Right lobe of liver (tissue), 6 donors: ENCODE measurements at places on chromosomes 2 and 18. TPM values are rescaled to one million over a fixed set of nuclear protein-coding genes. Genes with fewer than 3 reads are reported as not detected.

- no peak for DNase-seq
These were observed 80.5 kb downstream of the GALNT14 start for GRCh38 chr2:31057691-31058090.

DNA sequence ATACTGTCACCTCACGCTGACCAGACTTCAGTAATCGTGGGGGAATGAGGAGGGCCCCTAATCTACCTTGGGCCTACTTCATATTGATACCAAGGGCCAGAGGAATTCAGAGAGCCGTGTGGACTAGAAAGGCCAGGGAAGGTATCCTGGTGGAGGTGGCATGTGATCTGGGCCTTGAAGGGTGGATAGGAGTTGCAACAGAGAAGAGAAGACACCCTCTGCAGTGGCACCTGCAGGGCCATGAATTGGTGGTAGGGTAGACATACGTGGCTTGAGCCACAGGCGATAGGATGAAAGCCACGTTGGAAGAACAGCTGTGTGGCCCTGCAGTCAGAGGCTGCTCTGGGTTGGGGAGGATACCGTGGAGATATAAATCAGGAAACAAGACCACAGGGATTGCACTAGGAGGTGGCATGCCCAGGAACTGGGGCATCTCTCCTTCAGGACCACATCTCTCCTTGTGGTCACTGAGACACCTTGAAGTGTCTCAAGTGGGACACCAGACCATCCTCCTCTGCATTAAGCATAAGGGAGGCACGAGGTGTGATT is 141.4 kb downstream of the CYP26B1 start:
- DNase-seq: no peak

LOXHD1 gene
- not detected for total RNA-seq

- no peak for DNase-seq
These were observed 258.7 kb downstream of the LRP1B start for GRCh38 chr2:141871913-141872634.

GRCh38 chr2:156156580-156156979 is 175.9 kb downstream of the NR4A2 start:
- no peak for DNase-seq

EPAS1 gene
- 172 TPM for total RNA-seq

DNA sequence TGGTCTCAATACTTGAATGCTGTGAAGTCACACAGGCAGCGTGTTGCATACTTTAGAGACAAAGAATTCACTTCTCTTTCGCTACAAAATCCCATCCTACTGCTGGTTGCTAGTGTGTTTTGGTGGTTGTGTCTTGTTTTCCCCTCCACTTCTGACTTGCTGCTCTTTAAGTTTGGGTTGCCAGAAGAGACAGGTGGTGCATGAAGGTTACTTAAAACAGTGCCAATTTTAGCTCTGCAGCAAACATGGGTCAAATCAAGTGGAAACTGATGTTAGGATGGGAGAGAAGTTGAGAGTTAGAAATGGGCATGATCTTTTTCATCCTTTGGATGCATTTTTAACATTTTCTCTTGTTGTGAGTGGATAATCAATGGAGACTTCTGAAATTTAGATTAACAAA is 136.2 kb upstream of the KCNH7 start:
- no peak for DNase-seq

- no peak for DNase-seq
These were observed 409.8 kb upstream of the SMIM21 start for GRCh38 chr18:75837316-75837715.

DNA sequence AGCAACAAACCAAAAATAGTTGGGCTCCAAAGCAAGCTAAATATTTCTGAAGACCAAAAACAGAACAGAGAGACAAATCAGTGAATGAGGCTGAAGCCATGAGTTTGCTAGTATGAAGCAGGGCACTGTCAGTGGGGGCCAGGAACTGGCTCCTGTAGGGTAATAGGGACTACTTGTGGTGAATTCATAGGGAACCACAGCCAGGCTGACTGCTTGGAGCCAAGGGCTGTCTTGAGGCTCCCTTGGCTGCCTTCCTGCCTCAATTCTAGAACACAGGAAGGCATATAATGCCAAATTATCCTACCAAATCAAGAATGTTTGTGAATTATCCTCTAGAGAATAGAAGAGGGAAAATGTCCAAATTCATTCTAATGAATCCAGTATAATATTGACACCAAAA is 406.0 kb downstream of the CCDC85A start:
- no peak for DNase-seq

GRCh38 chr18:12518832-12519531 is 111.3 kb downstream of the PRELID3A start:
- DNase-seq: no peak

GRCh38 chr18:35201256-35201931 is 39.4 kb upstream of the ZNF397 start:
- no peak for DNase-seq

- DNase-seq: no peak
These were observed 855.8 kb upstream of the FANCL start for GRCh38 chr2:59096973-59097372.

DNA sequence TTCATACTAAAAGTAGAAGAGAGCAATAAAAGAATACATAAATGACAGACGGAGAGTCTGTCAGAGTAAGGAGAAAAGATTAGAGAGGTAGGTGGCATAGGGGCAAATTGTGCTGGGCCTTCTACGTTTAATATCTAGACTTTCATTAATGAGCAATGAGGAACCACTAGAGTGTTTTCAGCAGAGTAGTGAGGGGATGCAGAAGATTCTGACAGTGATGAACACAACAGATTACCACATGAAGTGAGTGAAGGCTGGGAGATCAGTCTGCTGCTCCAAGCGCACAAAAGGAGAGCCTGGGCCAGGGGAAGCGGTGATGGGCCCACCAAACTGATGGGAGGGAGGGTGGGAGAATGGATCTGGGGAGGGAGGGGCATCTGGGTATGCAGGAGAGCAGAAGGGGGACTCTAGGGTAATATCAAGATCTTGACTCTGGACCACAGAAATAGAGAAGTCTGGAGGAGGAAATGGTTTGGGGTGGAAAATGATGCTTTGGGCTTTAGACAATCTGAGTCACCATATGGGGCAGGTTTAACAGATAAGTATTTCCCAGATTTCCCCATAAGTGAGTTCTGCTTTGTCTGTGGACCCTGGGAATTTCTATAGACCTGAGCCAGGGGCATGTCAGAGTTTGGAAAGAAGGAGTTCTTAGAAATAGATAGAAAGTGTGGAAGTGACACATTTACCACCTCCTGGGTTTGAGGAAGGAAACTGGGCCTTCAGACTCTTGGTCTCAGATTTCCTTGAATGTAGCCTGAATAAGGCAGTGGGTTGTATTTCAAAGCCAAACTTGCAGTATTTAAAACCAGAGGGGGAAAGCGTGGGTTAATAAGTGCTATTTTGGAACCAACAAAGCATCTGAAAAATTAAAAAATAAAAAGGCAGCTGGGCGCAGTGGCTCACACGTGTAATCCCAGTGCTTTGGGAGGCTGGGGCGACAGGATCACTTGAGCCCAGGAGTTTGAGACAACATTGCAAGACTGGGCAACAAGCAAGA is 15.0 kb upstream of the IL1A start:
- no peak for DNase-seq

LRP2 gene
- 1.1 TPM for total RNA-seq
